ENCODE measurements at places on chromosomes 2 and 18.

GRCh38 chr2:59684116-59684770 lies 869.2 kb downstream of the BCL11A start:
- DNase-seq: no peak

GRCh38 chr2:202574541-202574940 lies 60.2 kb upstream of the FAM117B start:
- no peak for DNase-seq

DNA sequence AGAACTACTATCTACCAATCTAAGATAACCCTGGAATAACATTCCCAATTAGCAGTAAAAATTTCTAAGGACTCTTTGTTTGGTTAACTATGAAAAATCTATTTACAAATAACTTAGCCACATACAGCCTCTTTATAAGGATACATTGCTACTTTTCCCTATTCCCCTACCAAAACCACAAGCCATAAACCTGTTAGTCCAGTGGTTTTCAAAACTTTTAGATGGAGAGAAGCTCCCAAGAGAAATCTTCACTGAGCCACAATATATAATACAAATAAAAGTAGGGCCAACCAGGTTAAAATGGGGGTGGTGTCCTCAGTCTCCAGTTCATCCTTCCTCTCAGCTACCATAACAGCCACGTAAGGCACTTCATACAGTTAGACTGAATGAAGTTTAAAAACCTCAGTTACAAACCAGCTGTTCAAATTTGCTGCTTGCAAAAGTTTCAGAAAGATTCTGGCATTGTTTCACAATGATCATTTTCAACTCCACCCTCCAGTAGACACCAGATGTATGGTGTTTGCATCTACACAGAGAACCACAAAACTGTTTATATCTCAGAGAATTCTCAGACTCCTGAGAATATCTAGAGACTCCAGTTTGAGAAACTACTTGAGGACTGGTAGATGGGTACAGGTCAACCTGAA lies 26.0 kb downstream of the SOS1 start:
- DNase-seq: no peak

DNA sequence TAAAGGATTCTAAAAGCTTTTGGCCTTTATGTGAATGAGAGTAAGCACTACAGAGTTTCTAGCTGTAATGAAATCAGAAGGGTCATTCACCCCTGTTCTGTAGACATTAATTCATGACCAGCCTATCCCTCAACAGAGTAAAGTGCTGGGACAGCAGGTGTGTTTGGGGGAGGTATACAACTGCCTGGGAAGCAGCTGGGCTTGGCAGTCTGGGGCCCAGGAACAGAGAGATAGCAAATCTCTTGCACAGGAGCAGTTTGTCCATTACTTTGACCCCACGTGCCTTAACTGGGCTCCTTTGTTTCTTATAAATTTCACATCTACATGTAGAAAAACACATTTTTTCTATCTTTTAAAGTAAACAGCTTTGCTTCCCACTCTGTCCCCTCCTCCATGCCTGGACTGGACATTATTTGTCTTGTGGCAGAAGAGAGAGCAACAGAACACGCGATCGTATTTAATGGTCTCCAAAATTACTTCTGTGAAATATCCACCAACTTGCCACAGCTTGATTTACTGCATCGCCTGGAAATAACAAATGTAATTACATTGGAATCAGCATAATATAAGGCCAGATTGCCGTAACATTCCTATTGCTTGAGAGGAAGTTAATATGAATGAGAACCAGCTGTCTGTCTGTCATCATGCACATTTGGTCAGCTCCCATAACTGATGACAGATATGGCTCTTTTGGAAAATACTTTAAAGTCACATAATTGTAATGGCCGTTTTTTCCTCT lies 263.8 kb downstream of the RBM43 start:
- no peak for DNase-seq

DNA sequence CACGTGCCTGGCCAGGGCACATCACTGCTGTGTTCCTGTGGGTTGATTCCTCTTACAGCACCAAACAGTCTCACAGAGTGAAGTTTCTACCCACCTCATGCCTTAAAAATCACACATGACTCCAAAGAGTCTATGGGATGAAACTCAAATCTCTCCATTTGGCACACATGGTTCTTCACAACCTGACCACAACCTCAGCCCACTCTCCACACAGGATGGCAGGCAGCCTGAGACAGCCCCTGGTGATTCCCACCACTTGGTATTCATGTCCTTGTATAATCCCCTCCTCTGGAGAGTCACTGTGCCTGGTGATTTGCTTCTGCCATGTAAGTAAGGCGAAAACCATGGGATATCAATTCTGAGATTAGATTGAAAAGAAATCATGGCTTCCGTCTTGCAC lies 46.2 kb downstream of the LBH start:
- no peak for DNase-seq

DNA sequence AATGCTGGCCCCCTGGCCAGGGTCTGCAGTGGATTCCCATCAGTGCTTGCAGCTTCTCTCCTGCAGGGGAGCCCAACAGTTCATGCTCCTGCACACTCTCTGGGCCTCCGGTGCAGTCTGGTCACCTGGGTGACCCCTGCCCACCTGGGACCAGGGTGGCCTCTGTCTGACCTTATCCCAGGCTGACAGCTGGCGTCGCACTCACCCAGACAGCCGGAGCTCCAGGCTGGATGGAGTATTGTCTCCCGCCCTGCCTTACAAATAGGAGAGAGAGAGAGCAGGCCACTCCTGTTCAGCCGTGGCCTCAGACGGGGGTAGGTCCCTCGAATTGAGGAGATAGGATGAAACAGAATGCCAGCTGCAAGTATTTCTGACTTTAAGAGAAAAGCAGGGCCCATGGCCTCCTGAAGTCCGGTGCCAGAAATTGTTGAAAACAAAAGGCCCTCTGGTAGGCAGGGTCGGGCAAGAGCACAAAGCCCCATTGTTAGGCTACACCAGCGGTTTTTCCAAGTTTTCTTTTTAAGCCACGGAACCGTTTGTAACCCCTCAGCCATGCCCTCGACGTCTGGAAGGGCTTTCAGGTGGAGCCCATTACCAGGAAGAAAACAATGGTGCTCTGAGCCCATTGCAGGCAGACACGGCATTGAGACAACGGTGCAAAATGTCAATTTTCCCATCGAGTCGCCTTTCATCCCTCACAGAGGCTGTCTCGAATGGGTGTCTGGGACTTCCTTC lies 258.4 kb downstream of the BCL11A start:
- no peak for DNase-seq

- no peak for DNase-seq
Measured at GRCh38 chr2:232542715-232543467, 3.4 kb downstream of the CHRNG start.

GRCh38 chr2:232349946-232350635 lies 28.5 kb upstream of the ALPP start:
- no peak for DNase-seq

DNA sequence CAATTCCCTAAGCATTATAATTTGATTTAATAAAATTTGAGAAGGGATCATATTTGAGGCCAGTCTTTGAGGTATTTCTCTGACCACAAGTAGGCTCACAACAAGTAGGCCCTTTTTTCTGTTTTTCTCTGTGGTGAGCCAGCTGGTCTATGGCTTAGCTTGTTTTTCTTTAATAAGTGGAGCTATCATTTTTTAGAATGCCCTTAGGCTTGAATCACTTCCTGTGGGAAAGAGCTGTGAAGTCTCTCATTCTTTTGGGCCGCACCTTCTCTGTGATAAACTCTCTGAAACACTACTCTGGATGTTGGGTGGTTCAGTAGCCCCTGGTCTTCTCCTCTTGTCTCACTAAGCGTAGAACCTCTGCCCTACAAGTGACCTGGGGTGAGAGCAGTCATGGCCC lies 235.9 kb downstream of the SUCLG1 start:
- DNase-seq: no peak

GRCh38 chr2:219680958-219681693 lies 53.7 kb downstream of the SLC4A3 start:
- DNase-seq: no peak

- DNase-seq: no peak
Measured at GRCh38 chr2:48600917-48601316, 16.7 kb upstream of the GTF2A1L start.

- no peak for DNase-seq
Measured at GRCh38 chr18:46660957-46661749, 4.1 kb upstream of the LOXHD1 start.

DNA sequence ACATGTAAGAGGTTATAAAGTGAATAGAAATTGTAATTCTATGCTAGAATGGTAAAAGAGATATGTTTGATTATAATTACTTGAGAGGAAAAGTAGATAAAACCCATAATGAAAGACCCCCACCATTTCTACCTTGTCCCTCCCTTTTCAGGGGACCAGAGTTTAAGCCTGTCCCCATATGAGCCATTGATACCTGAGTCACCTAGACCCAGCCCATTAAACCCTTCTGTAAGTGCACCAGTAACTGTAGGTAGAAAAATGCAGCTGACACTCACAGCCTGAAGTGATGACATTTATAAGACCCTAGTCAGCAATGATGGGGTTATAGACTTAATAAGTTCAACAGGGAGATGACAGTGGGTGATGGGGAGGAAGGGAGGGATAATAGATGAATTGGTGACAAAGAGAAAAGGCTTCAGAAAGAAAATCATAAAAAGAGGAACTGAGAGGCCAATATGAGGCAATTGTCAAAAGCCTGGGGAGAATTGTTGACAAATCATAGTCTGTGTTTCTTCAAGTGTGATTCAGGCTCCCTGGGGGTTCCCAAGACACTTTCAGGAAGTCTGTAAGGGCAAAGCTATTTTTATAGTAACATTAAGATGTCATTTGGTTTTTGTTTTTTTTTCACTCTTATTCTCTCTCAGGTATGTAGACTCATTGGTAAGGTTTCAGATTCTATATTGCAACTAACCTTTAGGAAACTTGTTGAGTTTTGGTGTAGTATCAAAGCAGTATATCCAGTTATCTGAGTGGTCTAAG lies 544.2 kb downstream of the SATB2 start:
- no peak for DNase-seq

- no peak for DNase-seq
Measured at GRCh38 chr18:37176621-37176934, 347.7 kb downstream of the KIAA1328 start.

DNA sequence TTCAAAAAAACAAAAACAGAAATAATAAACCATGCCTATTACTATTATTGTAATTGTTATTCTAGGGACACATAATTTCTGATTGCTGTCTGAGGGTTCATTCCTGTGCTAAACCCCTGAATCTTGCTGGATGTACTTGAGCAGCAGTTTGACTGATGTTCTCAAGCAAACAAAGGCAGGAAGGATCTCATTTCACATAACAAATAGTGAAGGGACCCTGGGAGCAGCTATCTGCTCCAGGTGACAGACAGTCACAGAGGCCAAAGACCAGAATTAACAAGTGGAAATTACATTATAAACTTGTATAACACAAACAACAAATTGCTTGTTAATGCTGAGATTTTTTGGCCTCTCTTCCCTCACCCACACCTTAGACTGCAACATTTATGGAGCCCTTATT lies 284.2 kb downstream of the THSD7B start:
- no peak for DNase-seq

DNA sequence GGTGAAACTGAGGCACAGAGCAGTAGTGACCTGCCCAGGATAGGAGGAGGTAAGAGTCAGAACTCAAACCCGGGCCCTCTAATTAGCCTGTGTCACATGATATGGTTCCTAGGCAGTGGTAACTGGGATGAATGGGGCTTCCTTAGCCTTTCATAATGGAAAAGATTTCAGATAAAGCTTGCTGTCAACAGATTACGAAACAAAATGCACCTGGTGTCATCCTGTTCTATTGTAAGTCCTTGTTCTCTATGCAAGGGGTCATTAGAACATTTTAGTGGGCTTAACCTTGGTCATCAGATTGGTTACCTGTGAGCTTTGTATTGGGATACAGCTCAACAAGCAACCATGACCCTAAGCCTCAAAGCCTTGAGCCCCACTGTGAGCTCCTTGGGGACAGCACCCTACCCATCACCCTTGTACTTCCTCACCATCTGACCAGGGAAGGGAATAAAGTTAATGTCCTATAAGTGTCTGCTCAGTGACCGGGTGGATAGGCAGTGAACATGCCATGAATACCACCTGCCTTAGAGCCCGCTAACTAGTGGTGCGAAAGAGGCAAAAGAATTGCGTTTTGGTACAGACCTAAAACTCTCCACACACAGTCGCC lies 70.3 kb upstream of the RMDN2 start:
- no peak for DNase-seq

DNA sequence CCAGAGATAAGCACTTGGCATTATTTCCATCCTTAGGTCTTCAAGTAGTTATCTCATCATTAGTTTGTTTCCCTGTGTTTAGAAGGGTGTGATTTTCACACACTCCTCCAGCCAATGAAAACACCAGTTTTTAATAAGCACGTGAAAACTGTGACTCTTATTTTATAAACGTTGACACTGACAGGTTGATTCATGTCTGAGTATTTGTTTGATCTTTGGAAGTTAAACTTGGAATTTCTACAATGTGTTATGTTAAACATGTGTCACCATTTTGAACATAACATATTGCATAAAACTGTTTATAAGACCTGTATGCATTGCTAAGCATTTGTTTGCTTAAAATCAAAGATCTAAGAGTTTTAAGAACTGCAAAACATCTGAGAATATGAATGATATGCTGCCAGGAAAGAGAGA lies 27.6 kb downstream of the SLC40A1 start:
- peak; percentile 7 for DNase-seq

DNA sequence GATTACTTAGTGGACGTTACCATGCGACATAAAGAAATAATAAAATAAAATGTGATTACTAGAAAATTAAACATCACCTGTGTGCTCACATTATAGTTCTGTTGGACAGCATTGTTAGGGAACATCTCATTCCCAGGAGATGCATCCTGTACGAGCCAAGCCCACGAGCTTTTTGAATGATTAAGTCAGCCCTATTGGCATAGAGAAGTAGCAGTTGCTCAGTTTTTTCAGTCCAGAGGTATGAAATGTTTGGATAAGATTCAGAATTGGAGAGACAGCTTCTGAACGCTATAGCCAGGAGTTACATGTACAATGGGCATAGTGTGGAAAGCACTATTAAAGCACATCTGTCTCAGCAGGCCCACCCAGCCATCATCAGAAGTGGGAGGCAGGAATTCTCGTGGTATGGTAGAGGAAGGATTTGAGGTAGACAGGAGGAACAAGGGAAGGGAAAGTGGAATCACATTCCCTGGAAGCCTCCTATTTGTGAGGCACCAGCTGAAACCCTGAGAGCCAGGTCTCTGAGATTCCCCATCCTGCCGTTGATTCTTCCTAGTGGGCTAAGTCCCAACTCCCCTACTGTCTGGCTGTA lies 8.6 kb downstream of the SPATS2L start:
- DNase-seq: no peak

DNA sequence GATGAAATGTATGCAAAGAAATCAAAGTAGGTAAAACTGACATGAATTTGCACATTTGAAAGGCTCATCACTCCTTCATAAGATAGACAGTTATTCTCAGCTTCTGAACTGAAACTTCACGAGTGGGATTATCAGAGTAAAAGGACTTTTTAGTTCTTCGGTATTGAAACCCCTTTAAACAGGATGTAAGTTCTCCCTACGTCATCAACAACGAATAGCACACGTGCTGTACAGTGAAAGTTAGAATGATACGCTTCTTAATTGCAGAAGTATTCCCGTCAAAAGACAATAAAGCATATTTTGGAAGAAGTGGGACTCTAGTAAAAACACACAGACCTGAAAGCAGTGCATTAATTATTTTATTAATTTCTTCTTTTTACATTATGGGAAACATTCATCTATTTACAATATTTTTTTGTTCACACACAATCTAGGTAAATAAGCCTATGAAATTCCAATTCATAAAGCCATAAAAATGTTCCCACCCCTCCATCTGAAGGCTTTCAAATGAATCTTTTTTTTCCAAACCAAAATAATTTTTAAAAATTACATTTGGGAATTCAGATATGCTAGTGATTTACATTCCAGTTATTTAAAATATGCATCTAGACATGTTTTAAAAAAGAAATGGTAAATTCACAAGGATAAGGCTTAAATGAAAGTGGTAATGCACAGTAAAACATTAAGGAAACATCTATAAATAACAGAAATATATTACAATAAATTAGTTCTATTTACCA lies 45.9 kb downstream of the TGIF1 start:
- no peak for DNase-seq
